ENCODE measurements at places on chromosomes 4 and X.

GRCh38 chr4:78213218-78213617 is 156.1 kb downstream of the FRAS1 start:
- no peak for DNase-seq

- DNase-seq = no peak
Observed at GRCh38 chr4:30714408-30715031, 5.6 kb upstream of the PCDH7 start.

DNA sequence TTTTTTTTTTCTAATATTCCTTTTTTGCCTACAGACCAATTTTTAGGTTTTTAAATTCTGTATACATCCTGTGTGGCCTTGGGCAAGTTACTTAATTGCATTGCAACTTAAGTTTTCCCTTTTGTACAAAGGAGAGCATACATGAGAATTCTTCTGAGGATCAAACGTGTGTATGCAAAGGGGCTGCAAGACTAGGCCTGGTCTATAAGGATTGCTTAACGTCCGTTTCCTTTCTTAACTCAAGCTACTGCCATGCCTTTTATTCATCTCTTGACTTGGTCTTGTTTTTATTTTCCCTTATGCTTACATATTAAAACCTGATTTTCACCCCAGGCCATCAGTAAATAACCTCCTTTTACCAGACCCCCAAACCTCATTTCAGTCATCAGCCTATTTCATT is 13.6 kb downstream of the RBPJ start:
- no peak for DNase-seq

DNA sequence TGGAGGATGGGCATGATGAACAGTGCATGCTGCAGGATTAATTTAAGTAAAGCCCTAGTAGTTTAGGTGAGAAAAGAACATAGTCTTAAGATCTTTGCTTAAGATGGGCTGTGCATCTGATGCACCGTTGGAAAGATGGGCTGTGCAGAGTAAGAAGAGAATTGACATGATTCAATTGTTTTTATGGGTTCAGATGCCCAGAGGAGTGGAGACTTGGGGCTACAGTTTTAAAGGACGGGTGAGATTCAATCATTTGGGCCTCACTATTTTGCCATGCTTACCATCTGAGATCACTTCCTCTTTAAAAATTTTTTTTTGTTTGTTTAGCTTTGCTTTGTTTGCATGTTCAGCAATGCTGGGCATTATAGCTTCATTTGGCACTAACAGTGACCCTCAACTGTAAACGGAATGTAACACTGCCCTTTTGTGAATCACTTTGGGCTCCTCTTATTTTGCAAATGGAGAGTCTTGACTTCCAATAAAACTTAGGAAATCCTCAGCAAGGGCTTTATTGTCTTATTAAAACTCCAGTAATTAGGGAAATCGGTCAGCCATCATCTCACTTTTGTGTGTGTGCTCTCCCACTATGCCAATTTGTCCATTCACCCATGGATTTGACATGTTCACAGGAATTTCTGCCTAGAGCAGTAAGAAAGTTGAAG is 216.1 kb upstream of the TLL1 start:
- DNase-seq = no peak

- DNase-seq = no peak
Observed at GRCh38 chr4:70915036-70915815, 13.1 kb downstream of the MOB1B start.

DNA sequence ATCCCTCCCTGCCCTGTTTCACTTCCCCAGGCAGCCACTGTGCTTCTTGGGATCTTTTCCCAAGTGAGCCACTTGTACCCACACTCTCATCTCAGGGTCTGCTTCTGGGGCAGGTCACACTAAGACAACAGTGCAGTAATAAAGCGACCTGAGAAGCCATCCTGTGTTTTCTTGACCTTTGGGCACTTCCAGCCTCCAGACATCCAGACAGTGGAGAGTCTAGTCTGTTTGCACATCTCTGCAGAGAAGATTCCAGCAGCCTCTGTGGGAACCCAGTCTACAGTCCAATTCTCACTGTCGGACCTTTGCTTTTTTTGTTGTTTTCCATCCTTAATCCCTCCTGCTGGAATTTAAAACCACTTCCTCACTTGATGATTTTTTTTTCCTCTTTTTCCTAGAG is 50.3 kb upstream of the ATP6AP2 start:
- DNase-seq = no peak

DNA sequence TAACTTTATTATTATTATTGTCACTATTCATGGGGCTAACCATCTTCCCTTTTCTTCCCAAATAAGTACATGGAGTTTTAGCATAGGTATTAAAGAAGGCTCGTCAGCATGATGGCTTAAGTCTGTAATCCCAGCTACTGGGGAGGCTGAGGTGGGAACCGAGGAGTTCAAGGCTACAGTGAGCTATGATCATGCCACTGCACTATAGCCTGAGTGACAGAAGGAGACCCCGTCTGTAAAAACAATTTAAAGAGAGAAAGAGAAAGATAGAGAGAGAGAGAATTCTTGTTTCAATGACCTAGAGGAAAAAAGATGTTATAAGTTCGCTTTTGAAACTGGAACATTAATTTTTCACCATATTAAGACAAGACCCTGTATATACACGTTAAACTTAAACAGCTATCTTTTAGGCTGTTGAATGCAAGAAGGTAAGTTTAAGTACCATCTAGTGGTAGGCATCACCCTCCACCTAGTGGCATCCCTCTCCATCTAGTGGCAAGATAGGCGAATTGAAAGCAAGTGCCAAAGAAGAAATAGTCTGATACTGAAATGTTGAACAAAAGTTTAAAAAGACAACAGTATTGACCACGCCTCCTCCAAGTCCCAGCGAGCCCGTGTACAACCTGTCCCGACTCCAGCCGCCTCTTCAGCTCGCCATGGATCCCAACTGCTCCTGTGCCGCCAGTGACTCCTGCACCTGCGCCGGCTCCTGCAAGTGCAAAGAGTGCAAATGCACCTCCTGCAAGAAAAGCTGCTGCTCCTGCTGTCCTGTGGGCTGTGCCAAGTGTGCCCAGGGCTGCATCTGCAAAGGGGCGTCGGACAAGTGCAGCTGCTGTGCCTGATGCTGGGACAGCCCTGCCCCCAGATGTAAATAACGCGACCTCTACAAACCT is 26.0 kb upstream of the YTHDC1 start:
- DNase-seq = no peak

GRCh38 chr4:27908356-27908755 is 1047.7 kb downstream of the STIM2 start:
- no peak for DNase-seq

- no peak for DNase-seq
Observed at GRCh38 chr4:151833174-151833573, 72.4 kb upstream of the GATB start.

- DNase-seq = no peak
Observed at GRCh38 chrX:285076-285677, 4.0 kb downstream of the PLCXD1 start.

GRCh38 chr4:182187674-182188073 is 55.5 kb upstream of the TENM3 start:
- DNase-seq = no peak

- no peak for DNase-seq
Observed at GRCh38 chr4:77623091-77623490, 17.5 kb downstream of the CXCL13 start.

DNA sequence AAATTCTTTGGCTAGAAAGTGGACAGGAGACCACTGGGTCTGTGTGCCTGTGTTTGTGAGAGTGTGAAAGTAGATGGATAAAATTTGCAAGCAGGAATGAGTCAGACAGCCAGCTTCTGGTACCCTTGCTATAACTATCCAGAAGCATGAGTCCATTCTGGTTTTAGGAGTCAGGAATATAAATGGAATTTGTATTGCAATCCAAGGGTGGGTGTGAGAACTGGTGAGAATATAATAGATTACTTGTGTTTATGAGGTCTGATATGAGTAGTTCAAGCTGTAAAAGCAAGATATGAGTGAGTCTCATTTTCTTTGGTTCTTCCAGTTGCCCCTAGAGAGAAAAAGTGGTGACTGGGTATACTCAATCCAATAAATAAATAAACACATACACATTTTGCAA is 212.7 kb upstream of the TAPT1 start:
- no peak for DNase-seq

DNA sequence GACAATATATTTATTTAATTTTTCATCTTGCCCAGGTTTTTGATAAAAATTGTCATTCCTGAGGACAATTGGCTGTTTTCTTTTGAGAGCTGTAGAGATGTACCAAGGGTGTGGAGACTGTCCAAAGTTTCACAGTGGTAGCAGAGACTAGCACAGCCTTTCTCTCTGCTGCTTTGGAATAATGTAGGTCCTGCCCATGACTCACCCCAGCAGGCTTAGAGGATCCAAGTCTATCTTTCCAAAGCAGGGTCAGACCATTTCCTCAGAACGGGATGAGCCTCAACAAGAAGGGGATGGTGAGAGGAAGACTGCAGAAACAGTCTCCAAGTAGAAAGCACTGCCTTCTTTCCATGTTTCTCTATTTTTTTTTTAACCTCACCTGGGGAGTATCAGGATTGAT is 131.5 kb upstream of the RPL34 start:
- no peak for DNase-seq

GRCh38 chr4:47383829-47384427 is 79.6 kb downstream of the COMMD8 start:
- DNase-seq = no peak

- DNase-seq = no peak
Observed at GRCh38 chr4:146292508-146292907, 78.2 kb downstream of the REELD1 start.

GRCh38 chrX:38861489-38861888 is 60.2 kb downstream of the MID1IP1 start:
- DNase-seq = no peak

GRCh38 chrX:154443479-154443910 is 446 bp upstream of the FAM50A start:
- no peak for DNase-seq

GRCh38 chr4:188986271-188986689 is 847.0 kb downstream of the TRIML1 start:
- DNase-seq = no peak

DNA sequence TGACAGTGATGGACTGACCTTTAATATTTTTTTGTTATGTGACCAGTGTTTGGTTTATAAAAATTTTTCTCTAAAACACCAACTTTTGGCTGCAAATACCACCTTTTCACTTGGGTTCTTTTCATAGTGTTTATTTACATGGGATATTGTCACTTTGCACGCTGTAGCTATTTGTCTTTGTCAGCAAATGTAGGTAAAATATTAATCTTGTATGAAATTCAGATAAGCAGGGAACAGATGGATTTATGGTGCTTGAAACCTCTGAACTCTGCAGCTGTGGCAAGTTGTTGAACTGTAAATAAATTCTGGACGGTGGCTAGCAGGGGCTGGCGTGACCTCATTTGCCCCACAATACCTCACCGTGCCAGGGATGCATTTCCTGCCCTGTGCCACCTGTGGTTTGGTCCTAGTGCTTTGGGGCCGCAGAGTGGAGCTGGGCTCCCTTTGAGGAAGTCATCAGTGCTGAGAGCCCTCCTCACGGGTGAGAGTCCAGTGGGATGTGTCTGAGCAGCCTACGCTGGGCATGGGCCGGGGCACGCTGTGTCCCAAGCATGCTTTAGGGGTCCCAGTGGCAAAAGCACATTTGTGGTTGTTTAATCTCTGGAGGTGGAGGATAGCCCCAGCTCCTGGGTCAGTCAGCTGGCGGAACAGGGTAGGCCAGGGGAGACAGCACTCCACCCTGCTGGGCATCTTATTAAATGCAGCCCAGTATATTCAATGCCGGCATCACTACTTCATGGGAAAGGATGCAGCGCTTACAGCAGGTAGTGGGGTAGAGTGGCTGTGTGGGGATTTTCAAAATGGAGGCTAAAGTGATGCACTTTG is 108.6 kb downstream of the TBL1X start:
- DNase-seq = no peak

DNA sequence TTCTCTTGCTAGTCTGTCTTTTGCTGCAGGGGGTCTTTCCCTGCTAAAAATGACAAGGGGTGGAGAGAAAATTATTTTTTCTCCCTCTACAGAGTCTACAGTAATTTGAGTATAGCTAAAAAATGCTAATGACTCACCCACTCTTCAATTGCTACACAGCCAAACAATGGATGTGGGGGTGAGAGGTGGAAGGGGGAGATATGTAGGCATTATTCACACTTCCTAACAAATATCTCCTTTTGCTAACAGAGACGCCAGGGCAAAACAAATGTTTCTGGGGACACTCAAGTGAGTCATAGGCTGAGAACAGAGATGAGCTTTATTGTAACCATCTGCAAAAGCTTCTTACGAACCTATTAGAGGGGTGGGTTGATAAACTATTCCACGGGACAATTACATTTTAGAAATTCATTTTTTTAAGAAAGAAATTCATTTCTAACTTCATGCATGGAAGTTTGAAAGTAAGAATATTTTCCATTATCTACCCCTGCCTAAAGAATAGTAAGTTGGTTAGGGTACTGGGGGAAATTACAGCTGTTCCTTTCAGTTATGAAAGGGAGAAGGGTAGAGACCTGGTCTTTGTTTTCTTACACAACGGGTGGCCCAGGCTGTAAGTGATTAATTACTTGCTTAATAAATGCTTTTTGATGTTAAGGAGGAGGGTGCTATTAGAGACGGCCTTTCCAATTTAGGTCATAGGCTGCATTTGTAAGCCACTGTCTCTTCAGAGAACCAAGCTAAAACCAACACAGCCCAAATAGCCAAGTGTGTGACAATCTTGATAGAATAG is 12.8 kb downstream of the SCD5 start:
- no peak for DNase-seq

GRCh38 chrX:118216087-118216486 is 99.5 kb upstream of the KLHL13 start:
- no peak for DNase-seq

- DNase-seq = no peak
Observed at GRCh38 chr4:79450053-79450452, 42.0 kb upstream of the GK2 start.

DNA sequence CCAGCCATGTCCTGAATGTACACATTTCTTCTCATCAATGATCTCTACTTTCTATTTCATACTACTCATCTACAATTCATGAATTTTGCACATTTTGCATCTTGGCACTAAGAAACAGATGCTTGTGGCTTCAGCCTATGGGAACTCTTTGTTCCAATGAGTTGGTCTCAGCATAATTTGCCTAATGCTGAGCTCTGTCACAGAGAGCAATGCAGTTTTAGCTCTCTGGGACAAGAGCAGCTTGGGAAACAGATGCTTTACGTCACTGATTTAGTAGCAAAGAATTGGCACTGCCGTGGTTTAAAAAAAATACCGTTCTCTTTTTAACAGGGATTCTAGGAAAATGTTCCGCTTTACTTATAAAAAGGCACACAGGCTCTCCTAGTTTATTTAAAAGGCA is 162.4 kb downstream of the WDFY3 start:
- no peak for DNase-seq

GRCh38 chr4:158610790-158611189 is 60.9 kb downstream of the C4orf46 start:
- DNase-seq = no peak

- no peak for DNase-seq
Observed at GRCh38 chrX:104136241-104137019, 20.4 kb downstream of the SLC25A53 start.

GRCh38 chrX:119095936-119096335 is 23.1 kb downstream of the CT47C1 start:
- DNase-seq = no peak

GRCh38 chr4:75058486-75058885 is 125.6 kb downstream of the PARM1 start:
- no peak for DNase-seq
